ENCODE measurements at places on chromosomes 7 and 10.

- no peak for DNase-seq
Observed at GRCh38 chr7:157037635-157038034, 27.2 kb upstream of the MNX1 start.

- DNase-seq: no peak
Observed at GRCh38 chr7:90945104-90945787, 319.0 kb upstream of the FZD1 start.

DNA sequence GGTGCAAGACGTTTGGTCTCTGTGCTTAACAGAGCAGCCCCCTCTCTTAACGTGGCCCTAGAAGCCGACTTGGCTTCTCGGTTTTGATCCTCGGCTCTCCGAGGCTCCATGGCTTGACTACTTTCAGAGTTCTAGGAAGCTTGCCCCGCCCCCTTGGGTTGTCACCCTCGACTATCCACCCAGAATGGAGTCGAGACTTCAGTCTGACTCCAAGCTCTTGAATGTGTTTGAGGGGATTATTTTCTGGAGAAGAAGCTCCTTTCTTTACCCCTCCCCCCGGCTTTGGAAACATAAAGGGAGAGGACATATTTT is 448 bp downstream of the SEC24C start:
- DNase-seq: peak; percentile 53

DNA sequence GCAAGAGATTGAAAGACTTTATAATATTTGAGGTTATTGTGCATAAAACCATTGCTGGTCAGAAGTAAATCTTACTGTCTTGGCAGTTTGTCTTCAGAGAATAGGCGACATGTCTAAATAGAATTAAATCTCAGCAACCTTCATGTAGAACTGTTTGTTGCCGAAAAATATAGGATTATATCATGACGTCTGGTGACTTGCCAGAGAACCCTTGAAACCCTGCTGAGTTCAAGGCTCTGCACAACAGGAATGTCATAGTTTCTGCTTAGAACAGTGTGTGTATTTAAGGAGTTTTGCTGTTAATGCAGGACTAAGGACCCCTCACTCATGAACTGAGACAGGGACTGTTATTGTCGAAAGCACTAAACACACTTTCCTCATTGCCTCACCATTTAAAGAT is 206.4 kb upstream of the ETV1 start:
- DNase-seq: no peak

GRCh38 chr10:63825111-63825510 is 303.9 kb downstream of the REEP3 start:
- no peak for DNase-seq

Measured in LoVo (cell line).